ENCODE measurements at places on chromosomes 12 and 14.

DNA sequence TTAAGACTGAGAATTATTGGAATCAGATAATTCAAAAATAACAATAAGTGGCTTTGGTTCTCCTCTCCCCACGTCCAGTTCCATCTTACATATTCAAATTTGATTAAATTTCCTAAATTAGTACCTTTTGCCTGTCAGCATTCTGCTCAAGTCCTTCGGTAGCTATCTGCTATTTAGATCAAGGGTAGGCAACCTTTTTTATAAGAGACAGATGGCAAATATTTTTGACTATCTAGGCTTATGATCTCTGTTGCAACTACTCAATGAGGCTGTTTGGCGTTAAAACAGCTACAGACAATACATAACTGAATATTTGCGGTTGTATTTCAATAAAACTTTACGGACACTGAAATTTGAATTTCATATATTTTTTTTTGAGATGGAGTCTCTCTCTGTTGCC, 21.7 kb downstream of the L2HGDH start:
- no peak for DNase-seq

DNA sequence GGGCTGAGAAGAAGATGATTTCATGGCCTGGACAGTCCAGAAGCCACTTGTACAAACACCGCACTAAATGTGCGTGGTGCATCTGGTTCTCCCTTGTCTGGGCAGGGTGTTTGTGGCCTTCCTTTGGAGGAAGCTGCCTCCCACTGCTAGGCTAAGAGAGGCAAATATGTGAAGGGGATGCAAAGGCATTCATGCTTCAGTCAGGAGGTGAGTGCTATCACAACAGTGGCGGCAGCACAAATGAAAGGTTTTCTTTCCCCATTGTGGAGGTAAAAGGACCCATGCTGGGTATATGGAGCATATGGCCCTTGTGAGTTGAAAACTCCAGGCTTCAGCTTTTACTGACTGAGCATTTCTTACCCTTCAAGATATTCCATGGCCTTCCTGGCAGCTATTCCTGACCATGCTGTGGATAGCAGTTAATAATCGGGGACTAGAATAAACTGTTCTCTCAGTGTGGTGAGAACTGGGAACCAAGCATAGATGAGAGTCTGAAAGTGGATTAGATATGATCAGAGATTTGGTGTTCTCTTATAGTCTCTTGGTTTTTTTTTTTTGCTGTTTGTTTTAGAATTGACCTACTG, 69.9 kb downstream of the MYRFL start:
- DNase-seq, result no peak

DNA sequence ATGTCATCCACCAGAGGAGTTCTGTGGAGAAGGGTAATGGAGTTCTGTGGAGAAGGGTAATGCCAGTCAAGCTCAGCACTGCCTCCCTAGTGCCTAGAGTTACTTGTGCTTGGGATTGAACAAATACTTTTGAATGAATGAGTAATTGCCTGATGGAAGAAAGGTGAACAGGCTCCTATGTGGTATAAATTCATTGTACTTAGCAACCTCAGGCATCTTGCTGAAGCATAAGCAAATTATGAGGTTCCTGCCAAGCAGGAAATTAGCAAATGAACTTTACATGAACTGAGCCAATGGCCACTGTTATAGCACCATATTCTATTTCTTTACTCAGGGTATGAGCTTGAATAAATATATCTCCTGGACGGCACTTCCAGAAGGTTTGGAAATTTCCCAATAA, 1047.2 kb downstream of the SLC6A15 start:
- no peak for DNase-seq

DNA sequence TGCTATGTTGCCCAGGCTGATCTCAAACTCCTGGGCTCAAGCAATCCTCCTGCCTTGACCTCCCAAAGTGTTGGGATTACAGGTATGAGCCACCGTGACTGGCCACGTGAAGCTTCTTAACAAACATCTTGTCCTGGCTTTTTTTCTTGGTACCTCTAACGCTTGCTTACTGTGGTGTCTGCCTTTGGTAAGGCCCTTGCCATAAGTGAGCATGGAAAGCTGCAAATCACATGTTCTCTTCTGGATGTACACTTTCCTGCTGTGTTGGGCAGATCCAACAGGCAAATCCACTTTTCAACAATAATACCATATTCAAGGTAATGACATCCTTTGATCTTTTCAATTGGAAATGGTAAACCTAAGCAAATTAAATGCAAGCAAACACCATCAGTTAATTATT, 54.6 kb downstream of the ARF6 start:
- no peak for DNase-seq

DNA sequence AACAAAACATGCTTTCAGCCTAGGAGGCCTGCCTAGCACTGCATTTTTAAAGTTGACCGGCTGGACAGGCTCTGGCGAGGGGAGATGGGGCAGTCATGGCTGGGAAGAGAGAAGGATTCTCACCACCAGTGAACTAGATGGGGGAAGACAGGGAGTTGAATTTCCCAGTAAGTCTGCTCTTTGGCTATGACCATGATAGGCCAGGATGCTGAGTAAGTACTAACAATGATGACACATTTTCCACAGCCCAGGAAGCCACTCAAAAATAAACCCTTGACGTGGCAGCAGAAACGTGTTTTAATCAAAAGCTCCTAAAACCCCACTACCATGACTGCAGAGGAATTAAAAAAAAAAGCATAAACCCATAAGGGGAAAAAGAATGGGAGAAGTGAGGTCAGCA, 19.0 kb downstream of the KCTD10 start:
- no peak for DNase-seq

DNA sequence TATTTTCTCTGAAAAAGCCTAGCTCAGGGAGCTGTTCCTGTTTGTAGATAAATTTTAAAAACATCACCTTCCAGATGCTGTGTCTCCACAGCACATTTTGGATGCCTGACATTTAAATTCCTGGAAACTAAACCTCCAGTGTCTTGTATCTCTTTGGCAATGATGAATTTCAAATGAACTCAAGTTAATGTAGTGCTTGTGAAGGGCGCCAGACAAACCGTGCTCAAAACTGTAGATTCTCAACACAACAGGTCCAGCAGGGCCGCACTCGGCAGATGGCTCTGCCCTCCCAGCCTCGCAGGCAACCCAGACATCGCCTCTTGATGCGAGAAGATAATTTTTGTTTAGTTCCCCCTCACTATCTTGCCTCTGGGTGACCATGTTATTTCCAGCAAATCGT, 432.9 kb downstream of the VRK1 start:
- no peak for DNase-seq

- peak; percentile 55 for DNase-seq
These were observed 25.2 kb downstream of the DHRS4L2 start for GRCh38 chr14:24013654-24014514.

GRCh38 chr12:132500142-132500855, 10.3 kb downstream of the FBRSL1 start:
- no peak for DNase-seq

- peak; percentile 24 for DNase-seq
These were observed 71.9 kb downstream of the DYRK2 start for GRCh38 chr12:67720351-67720856.

- DNase-seq, result no peak
These were observed 33.3 kb upstream of the PPM1A start for GRCh38 chr14:60215520-60216420.

DNA sequence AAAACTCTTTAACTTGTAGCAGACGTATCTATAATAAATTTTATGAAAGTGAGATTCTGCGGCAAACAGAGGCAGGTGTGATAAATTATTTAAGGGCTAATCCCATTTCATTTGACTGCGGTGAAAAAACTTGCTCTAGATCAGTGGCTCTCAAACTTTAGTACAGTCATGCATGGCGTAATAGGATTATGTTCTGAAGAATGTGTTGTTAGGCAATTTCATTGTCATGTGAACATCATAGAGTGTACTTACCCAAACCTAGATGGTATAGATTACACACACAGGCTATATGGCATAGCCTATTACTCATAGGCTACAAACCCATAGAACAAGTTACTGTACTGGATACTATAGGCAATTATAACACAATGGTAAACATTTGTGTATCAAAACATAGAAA, 83.7 kb downstream of the HEATR5A start:
- DNase-seq, result no peak
